ENCODE measurements at places on chromosomes 11 and 22. TPM values are rescaled to one million over a fixed set of nuclear protein-coding genes. Genes with fewer than 3 reads are reported as not detected.
A peak's percentile ranks its signal among the peaks of the same experiment; 100 is the strongest.

- no peak for DNase-seq
- H3K4me1 ChIP-seq = no peaks in the 10 kb centered on the region
- H3K27ac ChIP-seq = no peak overlapping the region
- H3K4me3 ChIP-seq = no peak overlapping the region
- no peaks in the 10 kb centered on the region for H3K36me3 ChIP-seq
Observed at GRCh38 chr11:64020976-64021756, 14.6 kb upstream of the FLRT1 start.

GRCh38 chr22:22787786-22788459 lies 99.7 kb upstream of the IGLL5 start:
- H3K27me3 ChIP-seq = peaks cover 13% of the 10 kb centered on the region
- peaks cover 25% of the 10 kb centered on the region for H3K4me1 ChIP-seq
- no peaks in the 10 kb centered on the region for H3K36me3 ChIP-seq
- no peak overlapping the region for H3K4me3 ChIP-seq
- DNase-seq = peak; percentile 81

GRCh38 chr11:61338783-61339489 lies 5.9 kb downstream of the TKFC start:
- no peak for DNase-seq
- no peaks in the 10 kb centered on the region for H3K27me3 ChIP-seq
- no peaks in the 10 kb centered on the region for H3K36me3 ChIP-seq

DNA sequence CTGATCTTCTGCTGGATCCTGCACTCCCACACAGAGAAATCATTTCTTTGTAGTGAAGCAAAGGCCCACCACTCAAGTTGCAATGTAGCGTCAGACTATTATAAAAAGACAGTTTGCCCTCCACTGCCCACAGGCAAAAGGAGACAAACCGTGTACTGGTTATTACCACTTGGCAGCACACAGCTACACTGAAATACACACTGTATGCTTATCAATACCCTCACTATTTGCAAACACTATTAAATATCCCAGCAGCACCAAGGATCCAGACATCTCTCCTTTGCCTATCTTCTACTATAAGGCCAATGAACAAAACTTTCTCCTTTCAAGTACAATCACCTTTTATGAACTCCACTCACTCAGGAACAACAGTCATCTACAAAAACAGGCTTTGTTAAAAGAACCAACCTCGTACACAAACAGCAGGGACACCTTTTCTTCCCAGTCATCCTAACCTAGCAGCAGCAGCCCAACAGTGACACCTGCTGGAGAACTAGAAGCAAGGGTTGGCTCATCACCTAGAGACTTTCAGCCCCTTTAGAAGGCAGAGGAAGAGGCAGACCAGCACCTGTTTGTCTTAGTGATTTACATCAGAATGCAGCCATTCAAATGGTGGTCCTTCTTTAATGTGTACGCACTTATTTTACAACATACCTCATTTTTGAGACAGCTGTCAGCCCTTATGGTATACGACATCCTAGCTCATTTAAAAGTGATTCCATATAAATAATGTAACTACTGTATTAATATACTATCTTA lies 56.1 kb downstream of the AMBRA1 start:
- DNase-seq = peak; percentile 78
- H3K27me3 ChIP-seq = no peaks in the 10 kb centered on the region
- H3K4me1 ChIP-seq = peaks cover 6% of the 10 kb centered on the region
- H3K36me3 ChIP-seq = peaks cover 17% of the 10 kb centered on the region
- H3K4me3 ChIP-seq = no peak overlapping the region

- no peak overlapping the region for H3K4me3 ChIP-seq
- no peaks in the 10 kb centered on the region for H3K4me1 ChIP-seq
- DNase-seq = no peak
- no peaks in the 10 kb centered on the region for H3K36me3 ChIP-seq
- peaks cover 4% of the 10 kb centered on the region for H3K27me3 ChIP-seq
- no peak overlapping the region for H3K27ac ChIP-seq
Observed at GRCh38 chr11:87437844-87438223, 400.1 kb downstream of the TMEM135 start.

DNA sequence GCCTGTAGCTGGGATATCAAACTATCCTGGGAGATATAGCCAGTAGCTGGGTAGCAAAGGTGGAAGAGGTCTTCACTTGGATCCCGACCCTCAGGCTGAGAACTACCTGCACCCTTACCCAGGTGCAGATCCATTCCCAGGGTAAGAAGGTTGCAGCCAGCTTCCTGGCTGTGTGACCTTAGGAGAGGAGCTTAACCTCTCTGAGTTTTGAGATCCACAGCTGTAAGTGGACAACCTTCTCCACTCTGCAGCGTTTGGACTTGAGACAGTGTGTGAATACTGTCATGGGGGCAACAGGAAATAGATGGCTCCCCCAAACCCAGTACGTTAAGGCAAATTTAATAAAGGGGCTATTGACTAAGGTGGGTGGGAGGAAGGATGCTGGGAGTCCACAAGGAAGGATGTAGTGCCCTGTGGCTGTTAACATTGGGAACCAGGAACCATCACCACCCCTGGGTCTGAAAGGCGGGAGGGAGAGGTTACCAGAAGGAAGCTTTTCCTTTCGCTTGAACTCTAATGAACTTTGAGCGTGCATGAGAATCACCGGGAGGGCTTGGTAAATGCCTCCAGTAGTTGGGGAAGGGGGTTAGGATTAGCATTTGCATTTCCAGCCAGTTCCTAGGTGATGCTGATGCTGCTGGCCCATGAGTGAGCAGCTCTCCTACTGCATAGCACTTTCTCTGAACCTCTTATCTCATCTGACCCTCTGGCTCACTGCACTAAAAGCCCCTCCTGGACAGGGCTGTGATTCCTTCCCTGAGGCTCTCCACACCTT lies 24.4 kb downstream of the SGSM1 start:
- no peaks in the 10 kb centered on the region for H3K36me3 ChIP-seq
- DNase-seq = no peak
- H3K4me1 ChIP-seq = no peaks in the 10 kb centered on the region
- no peak overlapping the region for H3K27ac ChIP-seq

DNA sequence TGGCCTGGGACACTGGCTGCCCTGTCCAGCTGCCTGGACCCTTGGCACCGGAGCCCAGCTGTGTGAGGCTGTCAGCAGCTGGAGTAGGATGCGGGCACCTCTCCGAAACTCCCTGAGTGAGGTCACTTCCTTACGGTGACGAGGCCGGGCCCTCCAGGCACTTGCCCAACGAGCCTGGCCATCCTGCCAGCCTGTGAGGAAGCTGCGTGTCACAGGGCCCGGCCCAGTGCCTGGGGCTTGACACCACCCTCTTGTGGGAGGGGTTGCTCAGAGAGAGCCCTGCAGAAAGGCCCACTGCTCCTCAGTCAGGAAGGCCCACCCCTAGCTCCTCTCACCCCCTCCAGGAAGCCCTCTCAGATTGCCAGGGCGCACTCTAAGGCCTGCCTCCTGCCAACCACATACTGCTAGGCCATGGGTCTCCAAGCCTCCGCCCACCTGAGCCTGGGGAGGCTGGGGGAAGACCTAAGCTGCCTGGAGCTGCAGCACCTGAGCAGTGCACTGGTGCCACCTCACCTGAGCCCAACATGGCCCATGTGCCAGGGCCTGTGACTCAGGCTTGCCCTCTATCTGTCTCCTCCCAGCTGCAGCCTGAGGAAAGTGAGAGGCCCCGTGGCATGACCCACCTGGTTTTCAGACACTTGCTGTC lies 4.3 kb upstream of the PHLDA2 start:
- peak overlapping the region; percentile 82 for H3K27ac ChIP-seq
- DNase-seq = peak; percentile 81
- peaks cover 7% of the 10 kb centered on the region for H3K27me3 ChIP-seq
- peaks cover 13% of the 10 kb centered on the region for H3K36me3 ChIP-seq
- peaks cover 34% of the 10 kb centered on the region for H3K4me1 ChIP-seq

DNA sequence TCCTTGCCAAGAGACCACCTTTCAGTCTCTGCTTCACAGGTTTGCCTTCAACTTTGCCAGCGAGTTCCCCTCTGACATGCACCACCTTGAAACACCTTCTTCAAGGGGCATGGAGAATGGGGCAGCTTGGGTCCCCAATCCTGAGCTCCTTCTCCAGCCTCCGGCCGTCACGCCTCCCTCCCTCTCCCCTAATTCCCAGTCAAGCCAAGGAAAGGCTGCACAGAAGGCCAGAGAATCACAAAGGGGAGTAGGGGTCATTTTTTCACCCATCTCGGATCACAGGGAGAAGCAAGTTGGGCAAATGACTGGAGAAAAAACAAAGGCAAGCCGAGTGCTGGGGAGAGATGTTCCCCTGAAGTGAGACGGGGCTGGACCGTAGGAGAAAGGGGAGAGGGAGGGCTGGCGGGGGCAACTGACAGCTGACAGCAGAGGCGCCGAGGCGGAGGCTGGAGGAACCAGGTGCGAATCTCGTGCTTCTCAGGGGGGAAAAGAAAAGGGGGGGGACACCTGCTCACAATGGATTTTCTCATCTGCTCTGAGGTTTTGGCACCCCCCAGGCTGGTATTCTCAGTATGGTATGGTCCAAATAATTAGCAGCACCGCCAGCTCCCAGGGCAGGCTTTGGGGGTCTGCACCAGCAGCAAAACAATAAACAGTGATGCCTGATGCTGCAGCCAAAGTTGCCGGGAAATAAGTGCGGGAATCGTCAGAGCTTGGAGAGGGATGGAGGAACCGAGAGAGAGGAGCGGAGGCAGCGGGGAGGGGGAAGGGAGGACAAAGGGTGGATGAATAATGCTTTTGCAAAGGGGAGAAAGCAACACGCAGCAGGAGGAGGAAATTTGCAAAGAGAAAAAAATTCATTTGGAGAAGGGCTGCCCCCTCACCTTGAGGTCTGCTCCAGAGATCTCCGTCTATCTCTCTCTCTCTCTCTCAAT lies 644 bp downstream of the YPEL4 start:
- DNase-seq = no peak
- H3K27ac ChIP-seq = peak overlapping the region; percentile 71
- H3K27me3 ChIP-seq = peaks cover 42% of the 10 kb centered on the region

GRCh38 chr22:38291201-38291777 lies 18.5 kb upstream of the TMEM184B start:
- no peaks in the 10 kb centered on the region for H3K4me1 ChIP-seq
- H3K4me3 ChIP-seq = no peak overlapping the region
- H3K27ac ChIP-seq = no peak overlapping the region
- no peaks in the 10 kb centered on the region for H3K27me3 ChIP-seq
- DNase-seq = no peak

DNA sequence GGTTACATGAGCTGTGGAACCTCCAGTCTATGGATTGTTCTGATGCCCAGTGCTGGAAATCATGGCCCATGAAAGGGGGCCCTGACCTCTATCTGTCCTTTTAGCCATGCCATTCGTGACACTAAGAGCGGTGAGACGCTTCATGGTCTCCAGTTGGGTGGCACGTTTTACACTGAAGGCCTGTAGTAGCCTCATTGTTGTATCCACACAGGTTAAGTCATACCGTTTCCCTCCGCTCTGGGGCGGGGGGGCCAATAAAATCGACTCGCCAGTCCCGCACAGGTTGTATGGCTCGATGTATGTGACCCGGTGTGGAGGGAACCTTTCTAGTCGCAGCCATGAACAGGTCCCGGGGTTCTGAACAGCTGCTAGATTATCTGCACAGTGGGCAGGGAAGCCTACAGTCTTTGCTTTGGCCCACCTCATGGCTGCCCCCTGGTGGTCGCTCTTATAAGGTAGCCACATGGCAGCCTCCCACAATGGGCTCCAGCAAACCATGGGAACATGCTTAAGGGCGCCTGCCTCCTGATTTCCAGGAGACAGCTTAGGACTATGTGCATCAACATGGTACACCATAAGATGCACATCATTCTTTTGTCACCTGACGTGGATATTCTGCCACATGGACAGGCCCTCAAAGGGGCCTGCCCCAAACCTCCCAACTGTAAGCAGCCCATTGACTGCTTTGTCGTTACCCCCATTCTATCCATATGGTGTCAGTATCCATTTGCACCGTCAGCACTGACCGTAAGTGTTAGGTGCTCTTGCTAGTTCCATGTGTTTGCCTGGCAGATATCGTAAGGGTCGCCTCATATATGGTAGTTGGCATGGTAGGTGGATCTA lies 19.7 kb upstream of the APOL3 start:
- no peak overlapping the region for H3K27ac ChIP-seq
- no peaks in the 10 kb centered on the region for H3K36me3 ChIP-seq
- peak; percentile 90 for DNase-seq

DNA sequence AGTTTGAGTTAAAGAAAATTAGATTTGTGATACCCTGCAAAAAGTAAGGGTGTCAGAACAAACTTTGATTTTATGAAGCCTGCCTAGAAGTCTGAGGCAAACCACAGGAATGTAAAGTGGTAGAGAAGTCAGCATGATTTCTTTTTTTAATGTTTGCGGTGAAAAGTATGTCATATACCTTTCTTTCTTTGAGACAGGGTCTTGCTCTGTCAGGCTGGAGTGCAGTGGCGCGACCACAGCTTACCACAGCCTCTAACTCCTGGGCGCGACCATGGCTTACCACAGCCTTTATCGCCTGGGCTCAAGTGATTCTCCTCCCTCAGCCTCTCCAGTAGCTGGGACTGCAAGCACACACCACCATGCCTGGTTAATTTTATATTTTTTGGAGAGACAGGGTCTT lies 4.7 kb downstream of the API5 start:
- H3K27me3 ChIP-seq = no peaks in the 10 kb centered on the region
- H3K4me3 ChIP-seq = peak overlapping the region; percentile 18
- H3K4me1 ChIP-seq = peaks cover 49% of the 10 kb centered on the region

DNA sequence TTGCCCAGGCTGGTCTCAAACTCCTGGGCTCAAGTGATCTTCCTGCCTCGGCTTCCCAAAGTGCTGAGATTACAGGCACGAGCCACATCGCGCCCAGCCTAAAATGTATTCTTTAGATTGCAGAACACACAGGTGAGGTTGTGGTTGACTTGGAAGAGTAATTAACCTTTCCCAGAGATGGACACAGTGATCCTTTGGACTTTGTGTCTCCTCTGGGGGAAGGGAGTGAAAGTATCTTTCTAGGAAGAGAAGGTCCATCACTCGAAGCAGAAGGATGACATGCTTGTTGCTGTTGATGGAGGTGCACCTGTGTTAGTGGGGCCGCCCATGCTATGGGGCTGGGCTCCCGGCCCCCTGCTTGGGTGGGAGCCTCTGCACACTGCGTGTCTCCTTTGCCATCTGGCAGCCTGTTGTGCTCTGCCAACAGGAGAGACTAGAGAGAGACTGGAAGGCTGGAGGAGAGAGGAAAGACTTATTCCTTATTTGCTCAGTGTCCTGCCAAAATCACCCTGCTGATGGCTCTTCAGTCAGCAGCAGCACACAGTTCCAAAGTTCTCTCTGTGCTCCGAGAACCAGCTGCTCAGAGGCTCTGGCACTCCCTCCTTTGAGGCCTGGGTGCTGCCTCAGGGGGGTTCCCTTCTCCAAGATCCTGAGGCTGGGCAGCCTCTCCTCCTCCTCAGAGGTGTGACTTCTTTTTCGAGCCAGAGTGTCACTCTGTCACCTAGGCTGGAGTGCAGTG lies 33.1 kb upstream of the CYB5R3 start:
- no peaks in the 10 kb centered on the region for H3K36me3 ChIP-seq
- H3K27me3 ChIP-seq = peaks cover 2% of the 10 kb centered on the region
- no peak overlapping the region for H3K27ac ChIP-seq

GRCh38 chr22:37209140-37209845 lies 3.0 kb downstream of the SSTR3 start:
- peak overlapping the region; percentile 46 for H3K27ac ChIP-seq
- H3K4me3 ChIP-seq = no peak overlapping the region
- H3K27me3 ChIP-seq = no peaks in the 10 kb centered on the region
- DNase-seq = no peak

The MICAL2 gene
- total RNA-seq = 34.9 TPM

The C11orf87 gene
- not detected for total RNA-seq

The ARHGAP42 gene
- 0.92 TPM for total RNA-seq

The RAB3IL1 gene
- total RNA-seq = not detected

The STK33 gene
- total RNA-seq = 3.7 TPM

The CECR2 gene
- total RNA-seq = not detected

Data from activated CD8-positive, alpha-beta T cell treated with anti-CD3 and anti-CD28 coated beads, Interleukin-2, amount 10 ng/mL, durations not matched to agents 7 days and 5 days (primary cell).